ENCODE measurements at places on chromosomes 2 and 18. TPM values are rescaled to one million over a fixed set of nuclear protein-coding genes. Genes with fewer than 3 reads are reported as not detected.

TRPM8 gene
- total RNA-seq, result not detected

CDH7 gene
- total RNA-seq, result not detected

EMILIN2 gene
- total RNA-seq, result 48.2 TPM

RESP18 gene
- total RNA-seq, result not detected

NRP2 gene
- 6.8 TPM for total RNA-seq

NEURL3 gene
- total RNA-seq, result not detected

C1QL2 gene
- not detected for total RNA-seq

GLI2 gene
- total RNA-seq, result not detected

UGT1A6 gene
- total RNA-seq, result not detected

ICOS gene
- total RNA-seq, result not detected

GRCh38 chr2:234690569-234691213, 193.8 kb upstream of the ARL4C start:
- DNase-seq, result no peak

GRCh38 chr2:46852598-46852997, 63.0 kb downstream of the MCFD2 start:
- no peak for DNase-seq

DNA sequence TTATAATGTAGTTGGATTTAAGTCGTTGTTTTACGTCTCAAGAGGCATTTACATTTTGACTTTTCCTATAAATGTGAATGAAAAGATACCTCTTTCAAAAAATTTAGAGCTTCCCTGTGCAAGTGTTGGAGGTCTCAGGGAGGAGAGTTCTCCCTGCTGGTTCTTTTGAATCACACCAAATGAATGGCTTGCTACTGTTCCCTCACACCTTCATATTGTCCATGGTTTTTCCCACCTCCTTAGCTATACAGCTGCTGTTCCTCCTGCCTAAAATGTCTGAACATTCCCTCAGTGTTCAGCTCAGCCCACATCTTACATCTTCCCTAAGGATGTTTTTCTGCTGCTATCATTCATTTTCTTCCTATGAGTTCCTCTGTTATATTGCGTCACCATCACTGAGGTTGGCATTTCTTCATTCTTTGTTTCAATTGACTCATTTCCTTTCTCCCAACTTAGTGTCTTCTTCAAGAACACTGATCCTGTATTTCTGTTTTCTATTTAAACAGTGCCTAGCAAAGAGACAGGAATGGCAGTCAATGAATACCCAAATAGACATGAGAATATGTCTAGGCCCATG, 46.0 kb downstream of the COX7A2L start:
- DNase-seq, result no peak

GRCh38 chr2:239902749-239903201, 122.4 kb downstream of the NDUFA10 start:
- DNase-seq, result no peak

DNA sequence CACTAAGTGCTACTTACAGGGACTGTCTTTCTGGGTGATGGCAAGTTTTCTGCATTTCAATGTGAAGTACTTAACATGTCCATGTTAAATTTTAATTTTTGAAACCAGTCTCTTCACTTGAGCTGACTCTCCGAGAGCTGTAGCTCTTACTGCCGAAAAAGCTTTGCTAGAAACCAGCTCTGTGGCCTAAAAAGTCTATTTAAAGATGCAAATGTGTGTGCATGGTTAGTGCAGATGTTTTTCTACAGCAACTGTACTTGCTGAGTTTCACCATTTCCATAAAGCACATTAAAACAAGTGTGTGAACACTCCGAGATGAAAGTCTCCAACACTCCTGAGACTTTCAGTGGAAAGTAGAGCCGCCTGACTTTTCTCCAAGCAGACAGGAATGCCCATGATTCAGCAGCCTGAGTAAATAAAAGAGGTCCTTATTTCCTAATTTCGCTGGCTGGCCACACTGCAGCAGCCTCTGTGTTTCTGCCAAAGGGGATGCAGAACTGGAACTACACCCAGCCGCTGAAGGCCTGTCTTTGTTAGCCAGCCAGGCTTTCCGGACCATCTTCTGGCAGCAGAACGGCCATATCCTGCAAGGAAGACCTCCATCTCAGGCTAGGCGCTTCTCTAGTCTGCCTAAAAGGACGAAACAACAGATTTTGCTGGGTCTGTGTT, 121.2 kb downstream of the ZNF521 start:
- no peak for DNase-seq

DNA sequence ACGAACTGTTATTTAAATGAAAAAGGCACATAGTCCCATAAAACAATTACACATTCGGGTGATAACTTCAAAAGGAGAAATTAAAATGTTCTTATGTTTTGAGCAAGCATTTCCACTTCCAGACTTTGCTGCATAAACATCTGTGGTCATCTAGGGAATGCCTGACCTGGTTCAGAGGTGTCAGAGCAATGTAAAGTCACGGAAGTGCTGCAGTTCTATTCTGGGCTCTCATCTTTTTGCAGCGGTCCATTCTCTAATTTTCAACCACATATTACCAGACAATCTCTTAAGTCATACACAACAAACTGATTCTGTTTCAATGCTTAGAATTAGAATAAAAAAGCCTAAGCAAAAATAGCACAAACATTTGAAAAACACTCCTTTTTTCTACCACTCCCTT, 22.0 kb upstream of the PTH2R start:
- DNase-seq, result no peak

DNA sequence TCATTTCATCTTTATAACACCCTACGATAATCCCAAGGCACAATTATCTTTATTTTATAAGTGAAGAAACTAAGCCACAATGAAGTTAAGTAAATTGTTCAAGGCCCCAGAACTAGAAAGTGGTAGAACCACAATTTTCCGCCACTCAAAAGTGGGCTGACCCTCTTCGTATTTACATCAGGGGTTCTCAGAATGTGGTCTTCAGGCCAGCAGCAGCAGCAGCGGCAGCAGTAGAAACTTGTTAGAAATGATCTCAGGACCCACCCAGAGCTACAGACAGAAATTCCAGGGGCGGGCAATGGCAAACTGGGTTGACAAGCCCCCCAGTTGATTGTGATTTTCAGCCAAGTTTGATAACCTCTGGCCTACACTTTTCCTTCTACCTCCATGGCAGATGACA, 62.8 kb downstream of the LBH start:
- DNase-seq, result no peak

DNA sequence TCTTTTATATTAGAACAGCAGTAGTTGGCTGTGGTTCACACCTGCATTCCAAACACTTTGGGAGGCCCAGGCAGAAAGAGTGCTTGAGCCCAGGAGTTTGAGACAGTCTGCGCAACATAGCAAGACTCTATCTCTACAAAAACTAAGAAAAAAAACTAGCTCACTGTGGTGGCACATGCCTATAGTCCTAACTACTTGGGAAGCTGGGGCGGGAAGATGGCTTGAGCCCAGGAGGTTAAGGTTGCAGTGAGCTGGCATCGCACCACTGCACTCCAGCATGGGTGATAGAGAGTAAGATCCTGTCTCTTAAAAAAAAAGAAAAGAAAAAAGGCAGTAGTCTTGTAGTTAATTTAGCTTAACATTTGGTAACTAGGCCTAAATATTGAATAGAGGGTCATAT, 136.6 kb downstream of the AGPS start:
- no peak for DNase-seq

- DNase-seq, result no peak
These were observed 320.3 kb downstream of the GPD2 start for GRCh38 chr2:156756516-156756915.

- DNase-seq, result no peak
These were observed 6.4 kb downstream of the ASPRV1 start for GRCh38 chr2:69955029-69955428.

- peak; percentile 68 for DNase-seq
These were observed 35.5 kb downstream of the ITGA6 start for GRCh38 chr2:172462849-172463381.

DNA sequence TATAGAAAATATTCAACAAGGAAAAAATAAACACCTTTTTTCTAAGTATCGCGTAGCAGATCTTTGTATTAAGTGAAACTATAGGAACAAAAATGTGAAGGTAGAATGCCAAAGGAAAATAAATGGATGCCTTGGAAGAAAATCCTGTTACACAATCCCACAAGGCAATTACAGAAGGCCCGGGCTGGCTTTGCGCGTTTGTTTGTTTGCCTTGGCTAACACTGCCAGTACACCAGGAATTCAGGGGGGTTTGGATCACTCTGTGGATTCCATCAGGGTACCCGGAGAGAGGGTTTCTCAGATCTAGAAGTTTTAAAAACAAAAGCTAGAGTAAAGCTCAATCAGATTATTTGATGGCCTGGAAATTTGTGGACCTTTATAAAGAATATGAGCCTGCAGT, 478.3 kb downstream of the FBXO15 start:
- DNase-seq, result no peak

GRCh38 chr2:25726522-25726921, 53.1 kb upstream of the DTNB start:
- DNase-seq, result no peak

DNA sequence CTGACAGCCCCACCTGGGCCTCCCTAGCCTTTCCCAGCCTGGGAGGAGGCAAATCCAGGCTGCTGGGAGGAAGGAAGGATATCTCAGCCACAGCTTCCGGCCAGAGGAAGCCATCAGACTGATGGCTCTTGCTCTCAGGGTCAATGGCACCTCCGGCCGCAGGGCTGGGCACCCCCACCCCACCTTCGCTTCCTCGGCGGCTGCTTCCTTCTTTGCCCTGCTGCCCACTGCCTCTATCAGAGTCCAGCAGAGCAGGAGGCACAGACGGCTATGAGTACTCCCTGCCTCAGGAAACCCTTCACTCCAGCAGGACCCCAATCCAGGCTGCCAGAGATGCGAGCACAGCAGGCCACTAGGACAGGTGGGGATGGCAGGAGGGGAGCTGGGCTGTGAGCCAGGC, 3.3 kb downstream of the SEMA4C start:
- no peak for DNase-seq

DNA sequence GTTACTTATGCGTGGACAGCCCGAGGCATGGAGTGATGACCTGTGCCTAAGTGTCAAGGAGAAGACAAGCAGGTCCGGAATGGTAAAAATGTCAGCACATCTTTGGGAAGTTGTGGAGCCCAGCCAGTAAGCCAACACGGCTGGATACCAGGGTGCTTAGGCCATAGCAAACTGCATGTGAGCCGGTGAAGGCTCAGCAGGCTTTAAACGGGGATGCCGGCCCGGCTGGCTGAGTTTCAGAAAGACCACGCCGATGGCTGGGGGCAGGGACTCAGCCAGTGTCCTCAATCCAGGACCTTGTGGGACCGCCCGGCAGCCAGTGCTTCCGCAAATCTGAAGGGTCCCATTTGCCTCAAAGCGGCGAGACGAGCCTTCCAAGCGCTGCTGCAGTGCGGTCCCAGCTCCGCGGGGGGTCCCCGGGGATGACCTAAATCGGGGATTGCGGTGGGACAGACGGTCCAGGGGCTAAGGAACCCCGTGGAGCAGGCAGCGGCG, 946 bp upstream of the AGAP1 start:
- no peak for DNase-seq

DNA sequence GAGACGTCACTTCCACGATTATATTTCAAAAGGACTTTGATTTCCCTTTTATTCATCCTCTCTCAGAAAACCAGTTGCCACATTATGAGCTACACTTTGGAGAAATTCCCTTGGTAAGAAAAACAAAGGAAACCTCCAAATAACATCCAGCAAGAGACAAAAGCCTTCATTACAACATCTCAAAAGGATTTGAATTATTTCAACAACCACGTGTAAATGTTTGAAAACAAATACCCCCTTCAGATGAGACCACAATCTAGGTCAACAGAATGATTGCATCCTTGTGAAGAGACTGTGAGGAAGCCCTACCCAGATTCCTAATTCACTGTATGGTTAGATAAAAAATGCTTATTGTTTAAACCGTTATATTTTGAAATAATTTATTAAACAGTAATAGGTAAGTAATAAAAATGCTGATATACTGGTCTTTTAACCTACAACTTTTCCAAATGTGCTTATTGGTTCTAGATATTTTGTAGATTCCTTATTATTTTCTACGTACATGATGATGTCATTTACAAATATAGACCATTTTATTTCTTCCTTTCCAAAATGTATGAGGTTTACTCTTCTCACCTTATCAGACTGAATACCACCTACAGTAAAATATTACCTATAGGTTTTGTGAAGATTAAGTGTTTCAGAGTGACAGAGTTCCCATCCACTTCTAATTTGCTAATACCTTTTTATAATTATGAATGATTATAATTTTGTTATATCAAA, 922.7 kb upstream of the CHAC2 start:
- no peak for DNase-seq

- DNase-seq, result no peak
These were observed 677 bp upstream of the COPS9 start for GRCh38 chr2:240136671-240137292.

- no peak for DNase-seq
These were observed 12.5 kb downstream of the NPC1 start for GRCh38 chr18:23573626-23574431.

- no peak for DNase-seq
These were observed 314.5 kb downstream of the NCKAP5 start for GRCh38 chr2:133253793-133254192.

- peak; percentile 38 for DNase-seq
These were observed 74.3 kb downstream of the XRCC5 start for GRCh38 chr2:216183462-216183861.

- DNase-seq, result no peak
These were observed 22.3 kb downstream of the REEP1 start for GRCh38 chr2:86315084-86315483.

DNA sequence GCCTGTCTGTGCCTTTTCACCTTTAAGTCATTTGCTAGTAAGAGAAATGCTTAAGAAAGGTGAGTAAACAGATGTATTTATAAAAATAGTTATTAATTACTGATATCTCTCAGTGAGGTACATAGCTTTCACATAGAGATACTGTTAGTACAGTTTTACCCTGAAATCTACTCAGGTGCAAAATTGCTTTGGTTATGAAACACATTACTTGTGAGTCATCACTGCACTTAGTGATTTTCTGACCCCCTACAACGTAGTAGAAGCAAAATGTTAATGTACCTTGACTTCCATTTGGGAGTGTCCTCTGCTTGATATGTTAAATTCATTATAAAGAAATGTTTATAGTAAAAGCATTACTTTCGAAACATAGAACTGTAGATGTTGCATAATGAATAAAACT, 6.5 kb downstream of the GLS start:
- no peak for DNase-seq

DNA sequence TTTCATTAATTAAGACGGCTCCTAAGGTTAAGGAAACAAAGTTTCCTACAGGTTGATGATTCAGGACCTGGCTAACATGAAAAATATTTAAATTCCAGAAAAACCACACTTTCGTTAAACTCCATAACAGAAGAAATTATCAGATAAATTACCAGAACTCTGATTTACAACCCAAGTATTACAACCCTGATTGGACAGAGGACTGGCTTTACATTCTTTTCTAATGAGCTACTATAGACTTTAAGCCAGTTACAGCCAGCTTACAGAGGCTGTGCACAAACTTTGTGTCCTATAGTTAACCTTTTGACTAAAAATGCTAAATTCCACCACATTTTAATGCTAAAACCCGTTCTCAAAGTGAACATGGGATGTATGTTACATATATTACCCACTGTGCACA, 458.6 kb downstream of the KCNJ3 start:
- DNase-seq, result no peak

DNA sequence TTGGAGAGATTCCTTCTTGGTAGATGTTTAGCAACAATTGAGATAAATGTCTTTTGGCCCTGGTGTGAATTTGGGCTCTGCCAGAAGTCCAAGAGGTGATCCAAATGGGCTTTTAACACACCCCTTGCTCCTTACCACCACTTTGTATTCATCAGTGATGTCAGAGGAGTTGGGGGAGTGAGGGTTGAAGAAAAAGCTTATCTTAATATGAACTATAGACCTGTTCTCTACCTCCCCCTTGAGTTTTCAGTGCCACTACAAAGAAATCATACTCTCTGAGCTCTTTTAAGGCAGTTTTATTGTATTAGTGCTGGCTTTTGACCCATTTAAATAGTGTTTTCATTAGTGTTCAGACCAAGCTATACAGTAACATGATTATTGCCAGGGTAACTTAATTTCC, 229.1 kb downstream of the PHLPP1 start:
- no peak for DNase-seq
